ENCODE measurements at places on chromosomes 2 and 18.

GRCh38 chr2:79981316-79981715, 323.2 kb downstream of the LRRTM1 start:
- DNase-seq: no peak

DNA sequence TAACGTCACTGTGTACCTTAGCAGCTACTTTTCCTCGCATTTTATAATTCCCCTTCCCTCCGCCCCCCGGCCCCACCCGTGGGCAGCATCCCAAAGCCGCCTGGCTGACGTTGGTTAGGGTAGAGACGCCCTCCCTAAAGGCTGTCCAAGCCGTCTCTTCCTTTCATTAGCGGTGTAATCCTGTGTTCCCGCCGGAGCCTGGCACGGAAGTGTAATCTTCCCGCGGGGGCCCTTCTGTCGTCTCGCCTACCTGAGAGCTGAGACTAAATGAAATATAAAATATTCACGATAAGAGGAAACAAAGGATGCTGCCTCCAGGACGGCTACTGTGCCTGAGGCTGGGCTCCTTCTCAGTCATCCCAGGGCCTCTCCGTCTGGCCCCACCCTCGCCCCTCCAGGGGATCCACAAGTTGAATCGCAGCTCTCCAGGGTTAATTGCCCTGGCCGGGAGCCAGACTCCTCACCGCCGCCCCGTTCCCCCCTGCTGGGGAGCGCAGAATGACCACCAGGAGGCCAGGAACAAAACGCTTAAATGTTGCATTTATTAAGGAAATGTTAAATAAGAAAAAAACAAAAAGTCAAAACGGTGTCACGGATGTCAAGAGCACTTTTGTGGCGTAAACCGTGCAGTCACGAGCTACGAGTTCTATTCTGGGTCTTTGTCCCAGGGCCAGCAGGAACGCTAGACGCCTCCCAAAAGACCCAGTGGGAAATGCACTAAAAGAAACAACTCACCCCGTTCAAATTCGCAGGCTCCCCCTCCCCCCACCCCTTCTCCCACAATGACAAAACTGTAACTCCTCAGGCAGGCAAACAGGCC, 1.5 kb downstream of the RPRM start:
- DNase-seq: no peak

GRCh38 chr2:202109737-202110184, 36.7 kb downstream of the KIAA2012 start:
- no peak for DNase-seq

GRCh38 chr2:219661197-219661954, 33.9 kb downstream of the SLC4A3 start:
- no peak for DNase-seq

DNA sequence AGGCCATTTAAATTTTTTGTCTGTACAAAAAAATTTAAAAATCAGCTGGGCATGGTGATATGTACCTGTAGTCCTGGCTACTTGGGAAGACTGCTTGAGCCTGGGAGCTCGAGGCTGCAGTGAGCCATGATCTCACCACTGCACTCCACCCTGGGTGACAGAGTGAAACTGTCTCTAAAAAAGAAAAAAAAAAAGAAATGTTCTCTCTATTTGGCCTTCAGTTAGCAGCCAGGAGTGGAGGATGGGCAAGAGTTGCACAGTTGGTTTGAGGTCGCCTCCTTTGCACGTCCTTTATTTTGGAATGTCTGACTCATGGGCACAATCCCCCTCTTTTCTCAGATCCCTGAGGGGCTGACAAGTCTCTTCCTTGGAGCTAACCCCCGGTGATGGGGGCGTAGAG, 26.3 kb downstream of the ITM2C start:
- no peak for DNase-seq

DNA sequence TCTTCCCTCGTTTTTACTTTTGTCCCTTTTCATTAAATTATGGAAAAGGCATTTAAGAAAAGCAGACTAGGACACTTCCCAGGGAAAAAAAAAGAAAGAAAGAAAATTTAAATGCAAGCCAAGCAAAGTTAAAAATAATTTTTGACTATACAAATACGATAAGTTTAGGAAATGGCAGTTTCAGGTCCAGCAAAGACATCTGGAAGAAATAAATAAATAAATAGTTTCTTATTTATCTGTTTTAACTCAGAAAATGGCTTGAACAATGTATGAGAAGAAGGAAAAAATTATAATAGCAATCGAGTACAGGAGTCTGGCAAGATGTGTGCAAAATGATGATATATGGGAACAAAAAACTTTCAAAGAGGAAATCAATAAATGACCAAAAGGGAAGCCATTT, 114.6 kb upstream of the NCKAP5 start:
- DNase-seq: no peak

DNA sequence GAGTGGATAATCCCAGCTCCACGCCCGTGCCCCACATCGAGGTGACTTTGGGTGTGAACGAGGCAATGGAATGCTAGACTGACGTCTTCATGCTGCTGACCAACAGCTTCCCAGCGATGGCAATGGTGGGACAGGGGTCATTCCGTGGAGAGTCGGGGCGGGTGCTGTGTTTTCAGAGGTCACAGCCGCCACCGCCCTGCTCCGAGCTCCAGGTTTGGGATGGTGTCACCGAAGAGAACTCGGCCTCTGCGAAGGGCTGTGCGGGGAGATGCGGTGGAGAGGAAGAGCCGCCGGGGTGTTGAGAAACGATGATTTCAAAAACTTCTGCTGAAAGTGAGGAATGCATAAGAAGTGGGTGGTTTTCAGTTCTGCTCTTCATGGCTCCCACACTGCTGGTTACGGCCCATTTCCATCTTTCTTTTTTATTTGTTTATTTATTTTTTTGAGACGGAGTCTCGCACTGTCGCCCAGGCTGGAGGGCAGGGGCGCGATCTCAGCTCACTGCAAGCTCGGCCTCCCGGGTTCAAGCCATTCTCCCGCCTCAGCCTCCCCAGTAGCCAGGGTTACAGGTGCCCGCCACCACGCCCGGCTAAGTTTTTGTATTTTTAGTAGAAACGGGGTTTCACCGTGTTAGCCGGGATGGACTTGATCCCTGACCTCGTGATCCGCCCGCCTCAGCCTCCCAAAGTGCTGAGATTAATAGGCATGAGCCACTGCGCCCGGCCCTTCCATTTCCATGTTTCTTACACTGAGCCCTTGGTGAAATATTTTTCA, 142.6 kb downstream of the RTP5 start:
- DNase-seq: no peak

GRCh38 chr2:100060875-100061274, 81.5 kb downstream of the AFF3 start:
- DNase-seq: no peak

GRCh38 chr2:181310967-181311366, 146.2 kb upstream of the ITGA4 start:
- no peak for DNase-seq

- DNase-seq: no peak
Observed at GRCh38 chr2:239767021-239767905, 257.9 kb downstream of the NDUFA10 start.

GRCh38 chr2:224416656-224417360, 14.9 kb upstream of the FAM124B start:
- DNase-seq: no peak

DNA sequence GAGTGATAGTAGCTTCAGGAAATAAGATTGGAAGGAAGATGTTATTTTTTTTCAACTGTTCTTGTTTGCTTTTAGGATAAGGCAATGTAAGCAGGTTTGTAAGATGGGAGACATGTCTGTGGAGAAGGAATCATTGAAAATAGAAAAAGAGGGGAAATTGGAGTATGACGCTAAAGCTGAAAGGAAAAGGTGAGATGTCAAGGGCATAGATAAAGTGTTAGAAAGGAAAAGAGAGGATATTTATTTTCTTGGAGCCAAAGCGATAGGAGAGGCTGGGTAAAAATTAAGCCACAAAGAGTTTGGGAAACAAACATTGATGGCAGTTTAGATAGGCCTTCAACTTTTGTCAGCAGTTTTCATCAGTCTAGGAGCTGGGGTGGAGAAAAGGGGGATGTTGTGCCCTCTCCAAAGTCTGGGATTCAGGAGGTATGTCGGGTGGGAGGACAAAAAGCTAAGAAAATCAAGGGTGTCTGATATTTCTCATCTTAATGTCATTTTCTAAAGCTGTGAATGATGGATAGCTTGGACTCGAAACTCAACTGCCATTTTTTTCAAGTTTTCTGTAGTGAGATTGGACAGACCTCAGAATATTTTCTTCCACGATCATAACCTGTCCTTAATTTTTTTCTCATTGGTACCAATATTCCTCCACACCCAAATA, 63.3 kb downstream of the MAPRE2 start:
- DNase-seq: no peak

DNA sequence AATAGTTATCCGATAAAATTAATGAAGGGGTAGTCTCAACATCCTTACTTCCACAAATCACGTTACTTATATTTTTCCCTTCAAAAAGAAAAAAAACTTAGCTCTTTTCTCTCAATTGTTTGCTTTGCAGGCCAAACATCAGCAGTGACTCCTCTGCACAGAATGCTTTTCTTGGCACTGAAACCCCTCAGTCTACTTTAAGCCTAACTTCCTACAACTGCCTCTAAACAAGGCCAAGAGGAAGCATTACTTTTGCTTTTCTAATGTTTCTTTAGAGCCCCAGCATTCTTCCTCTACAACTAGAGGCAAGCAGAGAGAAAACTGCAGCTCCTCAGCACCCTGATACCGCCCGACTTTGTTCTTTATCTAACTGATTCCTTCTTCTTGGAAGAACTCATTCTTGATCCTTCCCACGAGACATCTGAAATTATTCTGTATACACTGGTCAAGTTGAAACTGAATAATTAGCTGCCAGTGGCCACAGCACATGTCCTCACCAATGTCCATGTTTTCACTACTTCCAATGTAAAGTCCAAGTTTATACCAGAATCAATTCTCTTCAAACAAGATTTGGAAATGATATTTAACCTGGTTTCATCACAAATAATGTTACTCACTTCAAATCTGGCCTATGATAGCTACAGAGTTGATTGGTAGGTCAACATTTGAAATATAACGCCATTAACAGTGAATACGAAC, 55.3 kb downstream of the DTNB start:
- DNase-seq: peak; percentile 43

DNA sequence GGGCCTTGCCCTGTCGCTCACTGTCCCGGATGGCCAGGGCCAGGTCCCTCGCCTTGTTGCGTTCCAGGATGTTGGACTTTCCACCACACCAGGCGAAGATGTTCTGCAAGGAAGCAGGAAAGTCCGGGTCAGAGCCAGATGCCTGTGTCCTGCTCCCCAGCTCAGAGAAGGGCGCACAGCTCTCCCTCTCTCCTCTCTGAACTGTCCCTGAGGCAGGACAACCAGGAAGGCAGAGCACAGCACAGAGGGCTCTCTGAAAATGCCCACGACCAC, 11.0 kb downstream of the CAPG start:
- no peak for DNase-seq

DNA sequence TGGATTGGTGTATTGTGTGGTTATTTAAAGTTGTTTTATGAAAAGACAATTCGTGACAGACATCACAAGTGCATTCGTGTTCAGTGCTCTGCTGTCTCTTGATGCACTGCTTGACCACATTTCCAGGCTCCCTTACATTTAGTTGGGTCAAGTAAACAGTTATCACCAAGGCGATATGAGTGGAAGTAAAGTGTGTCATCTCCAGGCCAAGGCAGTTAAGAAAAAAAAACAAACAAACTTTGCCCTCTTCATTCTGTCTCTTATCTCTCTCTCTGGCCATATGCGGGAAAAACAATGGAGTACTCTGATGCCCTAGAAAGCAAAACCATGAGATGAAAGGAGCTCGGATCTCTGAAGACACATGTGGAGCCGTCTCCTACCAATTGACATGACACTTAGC, 131.1 kb downstream of the DSEL start:
- no peak for DNase-seq

- DNase-seq: no peak
Observed at GRCh38 chr2:133393895-133394294, 174.4 kb downstream of the NCKAP5 start.

GRCh38 chr2:153294199-153294786, 184.3 kb downstream of the RPRM start:
- DNase-seq: no peak

- DNase-seq: no peak
Observed at GRCh38 chr2:31227711-31228125, 6.2 kb upstream of the EHD3 start.

GRCh38 chr18:68402784-68403183, 312.1 kb downstream of the TMX3 start:
- no peak for DNase-seq

DNA sequence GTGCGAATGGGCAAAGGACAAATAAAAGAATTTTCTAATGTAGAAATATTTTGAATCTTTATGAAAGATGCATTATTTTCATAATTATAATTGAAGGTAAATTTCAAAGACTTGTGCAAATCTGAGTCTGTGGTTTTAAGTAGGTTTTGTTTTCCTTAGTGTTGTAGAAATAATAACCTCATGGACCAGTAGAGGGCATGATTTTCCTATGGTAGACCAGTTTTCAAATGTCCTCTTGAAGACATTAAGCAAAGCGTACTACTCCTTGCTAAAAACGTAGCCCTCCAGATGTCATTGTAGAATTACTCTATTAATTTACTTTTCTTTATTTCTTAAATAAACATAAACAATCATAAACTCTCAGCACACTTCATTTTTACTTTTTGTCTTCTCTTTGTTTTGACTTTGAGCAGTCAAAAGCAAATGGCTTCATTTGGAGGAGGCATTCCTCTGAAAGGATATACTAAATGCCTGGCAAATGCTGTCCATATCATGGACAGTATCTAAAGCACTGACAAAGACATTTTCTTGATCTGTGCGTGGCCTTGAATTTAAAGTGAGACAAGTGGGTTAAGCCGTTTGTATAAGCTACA, 85.8 kb upstream of the FAM237A start:
- peak; percentile 42 for DNase-seq

GRCh38 chr18:21904856-21905255, 164.3 kb downstream of the MIB1 start:
- DNase-seq: no peak

GRCh38 chr2:18178736-18179349, 300.4 kb downstream of the KCNS3 start:
- peak; percentile 25 for DNase-seq

- no peak for DNase-seq
Observed at GRCh38 chr2:37390777-37391176, 46.3 kb downstream of the QPCT start.

DNA sequence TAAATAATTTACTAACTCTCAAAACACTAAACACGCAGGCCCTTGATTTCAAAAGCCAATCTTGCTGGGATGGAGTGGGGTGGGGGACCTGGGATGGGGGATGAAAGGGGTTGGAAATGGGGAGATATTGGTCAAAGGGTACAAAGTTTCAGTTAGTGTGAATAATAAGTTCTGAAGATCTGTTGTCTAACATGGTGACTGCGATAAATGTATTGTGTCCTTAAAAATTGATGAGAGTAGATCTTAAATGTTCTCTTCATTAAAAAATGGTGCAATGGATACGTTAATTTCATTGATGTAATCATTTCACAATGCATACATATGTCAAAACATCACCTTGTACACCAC, 505 bp upstream of the ACYP2 start:
- no peak for DNase-seq

GRCh38 chr18:45619826-45620201, 4.5 kb downstream of the SLC14A2 start:
- DNase-seq: no peak

- DNase-seq: no peak
Observed at GRCh38 chr2:159362816-159363251, 76.3 kb upstream of the WDSUB1 start.

GRCh38 chr18:74500372-74500771, 4.2 kb downstream of the CNDP2 start:
- DNase-seq: no peak
